ENCODE measurements at places on chromosomes 7 and 10.

DNA sequence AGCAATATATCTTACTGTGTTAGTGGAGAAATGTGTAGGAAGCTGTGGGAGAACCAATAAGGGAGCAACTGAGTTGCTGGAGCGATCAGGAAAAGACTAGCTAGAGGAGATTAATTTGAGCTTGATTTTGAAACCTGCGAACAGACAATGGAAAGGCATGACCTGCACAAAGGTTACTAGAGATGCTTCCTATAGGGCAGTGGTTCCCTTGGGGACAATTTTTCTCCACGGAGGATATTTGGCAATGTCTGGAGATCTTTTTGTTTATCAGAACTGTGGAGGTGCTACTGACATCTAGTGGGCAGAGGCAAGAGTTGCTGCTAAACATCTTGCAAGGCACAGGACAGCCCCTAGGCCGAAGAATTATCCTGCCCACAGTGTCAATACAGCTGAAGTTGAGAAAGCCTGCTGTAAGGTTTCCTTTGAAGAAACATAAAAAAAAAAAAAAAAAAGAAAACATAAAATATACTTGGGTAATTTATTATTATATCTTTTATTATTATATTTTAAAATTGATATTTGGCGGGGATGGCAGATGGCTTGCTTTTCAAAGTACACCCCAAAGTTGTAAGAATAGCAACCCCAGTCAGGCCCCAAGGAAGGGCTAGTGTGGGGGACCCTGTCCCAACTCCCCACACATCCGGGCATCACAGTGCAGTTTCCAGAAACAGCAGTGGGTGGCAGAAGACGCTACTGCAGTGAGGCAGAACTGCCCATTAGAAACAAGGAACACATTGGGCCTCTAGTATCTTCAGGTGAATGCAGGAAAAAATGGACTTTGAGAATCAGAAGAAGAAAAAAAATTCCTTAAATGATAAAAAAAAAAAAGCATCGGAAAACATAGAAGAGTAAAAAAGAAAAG, 481.6 kb downstream of the SH2D4B start:
- DNase-seq = no peak

- no peak for DNase-seq
These were observed 121.0 kb downstream of the HIP1 start for GRCh38 chr7:75617634-75618234.

- DNase-seq = peak; percentile 33
These were observed 82.7 kb downstream of the PAX2 start for GRCh38 chr10:100827819-100828737.

DNA sequence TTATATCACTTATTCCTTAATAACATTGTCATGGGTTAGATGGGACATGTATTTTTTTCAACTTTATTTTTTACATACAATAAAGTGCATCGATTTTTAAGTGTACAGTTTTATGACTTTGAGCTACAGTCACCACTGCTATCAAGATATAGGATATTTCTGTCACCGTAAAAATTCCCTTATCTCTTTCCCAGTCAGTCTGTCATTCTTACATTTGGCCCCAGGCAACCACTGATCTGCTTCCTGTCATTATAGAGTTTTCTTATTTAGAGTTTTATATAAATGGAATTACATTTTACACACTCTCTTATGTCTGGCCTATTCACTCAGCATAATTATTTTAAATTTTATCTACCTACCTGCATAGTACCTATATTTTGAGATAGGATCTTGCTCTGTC, 145.2 kb downstream of the AUTS2 start:
- DNase-seq = no peak

DNA sequence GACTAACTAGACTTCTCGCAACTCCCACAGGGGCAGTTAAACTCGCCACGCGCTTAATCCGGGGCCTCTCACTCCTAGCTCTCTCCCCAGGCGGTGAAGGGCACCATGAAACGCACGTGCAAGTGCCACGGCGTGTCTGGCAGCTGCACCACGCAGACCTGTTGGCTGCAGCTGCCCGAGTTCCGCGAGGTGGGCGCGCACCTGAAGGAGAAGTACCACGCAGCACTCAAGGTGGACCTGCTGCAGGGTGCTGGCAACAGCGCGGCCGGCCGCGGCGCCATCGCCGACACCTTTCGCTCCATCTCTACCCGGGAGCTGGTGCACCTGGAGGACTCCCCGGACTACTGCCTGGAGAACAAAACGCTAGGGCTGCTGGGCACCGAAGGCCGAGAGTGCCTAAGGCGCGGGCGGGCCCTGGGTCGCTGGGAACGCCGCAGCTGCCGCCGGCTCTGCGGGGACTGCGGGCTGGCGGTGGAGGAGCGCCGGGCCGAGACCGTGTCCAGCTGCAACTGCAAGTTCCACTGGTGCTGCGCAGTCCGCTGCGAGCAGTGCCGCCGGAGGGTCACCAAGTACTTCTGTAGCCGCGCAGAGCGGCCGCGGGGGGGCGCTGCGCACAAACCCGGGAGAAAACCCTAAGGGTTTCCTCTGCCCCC, 19.5 kb downstream of the WNT8B start:
- peak; percentile 44 for DNase-seq

GRCh38 chr10:6356280-6356793, 153.6 kb downstream of the PFKFB3 start:
- DNase-seq = no peak

GRCh38 chr10:33566426-33566825, 232.0 kb upstream of the NRP1 start:
- DNase-seq = no peak

- DNase-seq = no peak
These were observed 135.7 kb upstream of the MGMT start for GRCh38 chr10:129331207-129331838.

DNA sequence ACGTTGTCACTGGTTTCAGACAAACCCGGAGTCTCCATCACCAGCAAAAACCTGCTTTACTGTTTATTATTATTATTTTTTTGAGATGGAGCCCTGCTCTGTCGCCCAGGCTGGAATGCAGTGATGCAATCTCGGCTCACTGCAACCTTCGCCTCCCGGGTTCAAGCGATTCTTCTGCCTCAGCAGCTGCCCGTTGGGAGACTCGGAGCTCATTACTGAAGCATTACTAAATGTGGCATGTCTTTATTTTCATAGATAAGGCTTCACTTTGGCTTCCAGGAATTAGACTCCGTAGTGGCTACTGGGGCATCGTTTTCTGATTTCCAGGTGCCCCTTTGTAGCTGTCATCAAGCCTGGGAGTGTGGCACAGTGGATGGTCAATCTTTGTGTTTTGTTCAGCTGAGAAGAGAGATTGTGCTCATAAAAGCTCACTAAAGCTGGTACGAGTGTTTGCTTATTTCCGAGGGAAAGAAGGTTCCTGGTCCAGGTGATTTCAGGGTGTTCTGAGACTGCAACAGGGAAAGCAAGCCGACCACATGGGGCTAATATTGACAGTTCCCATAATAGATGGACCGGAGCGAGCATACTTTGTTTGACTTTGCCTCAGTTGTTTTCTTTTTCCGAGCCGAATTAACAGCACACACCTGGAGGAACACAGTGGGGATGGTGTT, 163.1 kb downstream of the CAMK1D start:
- peak; percentile 50 for DNase-seq

- no peak for DNase-seq
These were observed 106.7 kb downstream of the NRG3 start for GRCh38 chr10:81981724-81982123.

DNA sequence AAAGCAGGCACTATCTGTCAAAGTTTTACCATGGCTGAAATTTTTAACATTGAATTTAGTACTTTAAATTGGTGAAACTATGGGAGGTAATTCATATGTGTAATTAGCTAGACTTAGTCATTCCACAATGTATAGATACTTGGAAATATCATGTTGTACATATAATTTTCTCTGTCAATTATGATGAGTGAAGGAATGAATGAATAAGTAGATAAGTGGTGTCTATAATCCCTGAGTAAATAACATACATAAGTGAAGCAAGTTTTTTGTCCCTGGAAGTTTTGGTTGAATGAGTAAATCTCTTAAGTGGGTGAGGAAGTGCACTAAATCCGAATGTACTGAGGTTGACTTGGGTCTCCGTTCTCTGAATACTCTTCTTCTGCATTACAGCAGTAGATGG, 201.0 kb downstream of the CSTF2T start:
- no peak for DNase-seq

DNA sequence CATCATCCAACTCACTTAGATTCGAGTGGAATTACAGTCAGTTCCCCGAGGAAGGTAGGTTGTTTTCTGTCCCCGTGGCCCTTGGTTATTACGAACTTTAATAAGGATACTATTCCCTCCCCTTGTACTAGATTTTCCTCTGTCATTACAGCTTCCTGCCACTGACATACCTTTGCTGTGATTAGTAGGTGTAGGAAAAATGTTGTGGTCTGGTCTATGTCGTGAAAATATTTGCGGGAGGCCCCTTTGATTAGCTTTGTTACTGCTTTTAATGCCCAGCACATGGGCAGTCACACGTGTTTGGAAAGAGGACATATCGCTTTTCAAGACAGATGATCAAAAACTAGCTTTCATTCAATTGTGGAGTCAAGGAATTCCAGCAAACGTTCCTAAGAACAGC, 92.2 kb downstream of the GATA3 start:
- no peak for DNase-seq

GRCh38 chr10:67602268-67602950, 93.6 kb downstream of the CTNNA3 start:
- DNase-seq = no peak

GRCh38 chr10:8279598-8279997, 225.1 kb downstream of the GATA3 start:
- no peak for DNase-seq

DNA sequence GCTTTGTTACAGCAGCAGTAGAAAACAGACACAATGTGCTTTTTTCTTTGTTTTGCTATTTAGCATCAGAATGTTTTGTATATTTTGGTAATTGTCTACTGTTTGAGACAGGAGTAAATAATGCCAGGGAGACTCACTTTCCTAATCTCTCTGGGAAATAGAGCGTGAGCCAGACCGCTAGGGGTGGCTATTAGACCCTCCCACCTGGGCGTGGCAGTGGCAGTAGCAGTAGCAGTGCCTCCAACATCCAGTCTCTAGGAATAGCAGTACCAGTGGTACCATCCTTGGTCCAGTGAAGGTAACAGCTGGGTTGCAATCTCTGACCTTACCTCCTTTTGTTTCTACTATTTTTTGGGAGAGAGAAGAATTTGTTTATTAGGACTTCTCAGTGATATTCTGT, 165.7 kb upstream of the MAGI2 start:
- DNase-seq = no peak

DNA sequence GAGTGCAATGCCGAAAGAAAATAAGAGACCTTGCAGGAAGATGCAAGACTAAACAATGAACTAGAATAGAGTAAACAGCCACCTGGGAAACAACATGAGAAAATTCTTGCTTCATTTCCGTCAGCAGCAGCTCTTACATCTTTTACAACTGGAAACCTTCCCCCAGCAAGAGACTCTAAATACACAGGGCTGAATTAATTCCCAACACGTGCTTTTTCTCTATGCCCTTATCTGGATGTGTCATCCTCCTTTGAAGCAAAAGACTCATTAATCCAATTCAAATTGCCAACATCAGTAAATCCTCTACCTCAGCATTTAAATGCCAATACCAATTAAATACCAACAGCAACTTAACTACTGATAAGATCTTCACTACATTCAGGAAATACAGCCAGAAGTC, 99.0 kb upstream of the PDE1C start:
- no peak for DNase-seq

GRCh38 chr7:123538897-123539296, 4.5 kb upstream of the IQUB start:
- DNase-seq = no peak

DNA sequence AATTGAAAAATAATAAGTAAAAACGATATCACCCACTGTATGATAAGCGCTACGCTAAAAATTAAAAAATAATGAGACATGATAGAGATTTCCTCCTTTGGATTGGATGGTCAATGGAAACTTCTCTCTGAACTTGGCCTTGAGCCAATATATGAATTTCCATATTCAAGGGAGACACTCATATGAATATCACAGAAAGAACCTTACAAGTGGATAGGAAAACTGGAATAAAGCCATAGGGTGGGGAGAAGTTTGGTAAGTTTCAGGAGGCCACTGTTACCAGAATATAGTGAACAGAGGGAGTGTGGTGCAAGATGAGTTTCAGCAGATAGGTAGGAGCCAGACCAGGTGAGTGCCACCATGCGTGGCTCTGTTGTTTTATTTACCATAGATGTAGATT, 147.2 kb downstream of the SEM1 start:
- no peak for DNase-seq

DNA sequence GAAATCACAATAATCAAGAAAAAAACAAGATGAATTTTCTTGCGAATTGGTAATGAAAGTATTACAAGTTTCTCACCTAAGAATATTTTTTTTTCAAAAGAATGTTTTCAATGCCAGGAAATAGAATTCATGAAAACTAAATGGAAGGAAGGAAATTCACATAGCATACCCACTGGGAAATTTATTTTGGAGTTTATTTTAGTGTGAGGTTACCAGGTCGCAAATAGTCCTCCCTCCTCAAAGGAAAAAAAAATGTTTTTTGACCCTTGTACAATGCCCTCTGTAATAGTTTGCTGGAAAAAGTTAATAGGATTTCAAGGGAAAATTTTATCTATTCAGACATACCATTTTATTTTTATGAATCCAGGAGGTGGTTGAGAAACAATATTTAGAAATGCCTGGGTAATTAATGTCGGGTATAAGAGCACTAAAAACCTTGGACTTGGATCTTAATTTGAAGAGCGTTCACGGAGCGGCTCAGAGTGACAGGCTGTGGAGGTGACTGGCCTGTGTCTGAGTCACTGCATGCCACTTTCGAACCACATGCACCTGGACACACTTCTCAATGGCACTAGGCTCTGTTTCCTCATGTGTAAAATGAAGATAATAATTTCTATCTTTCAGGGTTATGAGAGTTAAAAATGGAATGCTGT, 28.2 kb downstream of the CUBN start:
- no peak for DNase-seq

- no peak for DNase-seq
These were observed 780.6 kb downstream of the INHBA start for GRCh38 chr7:40922316-40922670.

- DNase-seq = no peak
These were observed 36.7 kb downstream of the LSM5 start for GRCh38 chr7:32453341-32454011.

GRCh38 chr10:68813559-68813958, 13.8 kb upstream of the STOX1 start:
- no peak for DNase-seq

DNA sequence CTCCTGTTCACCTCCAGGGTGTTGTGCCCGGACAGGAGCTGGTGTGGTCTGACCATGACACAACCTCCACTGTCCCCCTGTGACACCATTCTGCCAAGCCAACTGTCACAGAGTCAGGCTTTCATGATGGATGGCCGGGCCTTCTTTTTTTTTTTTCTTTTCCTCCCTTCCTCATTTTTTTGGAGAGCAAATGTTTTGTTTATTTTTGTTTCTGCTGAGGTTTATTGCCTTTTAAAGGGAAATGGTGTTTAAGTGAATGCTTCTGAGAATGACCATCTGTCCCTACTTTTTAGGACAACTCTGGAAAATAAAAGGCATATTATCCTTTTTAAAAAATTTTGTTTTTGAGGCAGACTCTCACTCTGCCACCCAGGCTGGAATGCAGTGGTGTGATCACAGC, 115.1 kb upstream of the NPS start:
- no peak for DNase-seq
